ENCODE measurements at places on chromosomes 3 and 15.

DNA sequence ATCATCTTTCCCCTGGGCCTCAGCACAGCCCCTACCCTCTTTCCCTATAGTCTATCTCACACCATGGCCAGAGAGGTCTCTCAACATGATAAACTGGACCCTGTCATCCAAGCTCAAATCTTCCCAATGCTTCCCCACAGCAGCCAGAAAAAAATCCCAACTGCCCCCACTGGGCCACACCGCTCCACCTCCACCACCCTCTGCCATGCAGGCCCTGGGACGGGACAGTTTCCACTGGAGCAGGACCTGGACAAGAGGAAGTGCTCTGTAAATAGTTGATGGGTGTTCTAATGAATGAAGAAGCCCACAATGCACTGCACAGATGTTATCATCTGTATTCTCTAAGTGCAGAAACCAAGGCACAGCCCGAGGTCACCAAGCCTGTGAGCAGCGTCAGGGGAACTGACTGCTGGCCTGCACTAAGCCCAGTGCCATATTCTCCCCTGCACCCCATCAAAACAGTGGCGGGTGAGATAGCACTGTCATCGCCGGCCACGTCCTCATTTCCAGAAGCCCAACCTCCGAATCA, 161.1 kb downstream of the NUP210 start:
- no peak for DNase-seq

- no peak for DNase-seq
Observed at GRCh38 chr15:32733281-32733680, 15.5 kb downstream of the GREM1 start.

- no peak for DNase-seq
Observed at GRCh38 chr3:13207578-13207922, 134.3 kb upstream of the IQSEC1 start.

GRCh38 chr15:93195109-93195508, 106.1 kb upstream of the RGMA start:
- no peak for DNase-seq

DNA sequence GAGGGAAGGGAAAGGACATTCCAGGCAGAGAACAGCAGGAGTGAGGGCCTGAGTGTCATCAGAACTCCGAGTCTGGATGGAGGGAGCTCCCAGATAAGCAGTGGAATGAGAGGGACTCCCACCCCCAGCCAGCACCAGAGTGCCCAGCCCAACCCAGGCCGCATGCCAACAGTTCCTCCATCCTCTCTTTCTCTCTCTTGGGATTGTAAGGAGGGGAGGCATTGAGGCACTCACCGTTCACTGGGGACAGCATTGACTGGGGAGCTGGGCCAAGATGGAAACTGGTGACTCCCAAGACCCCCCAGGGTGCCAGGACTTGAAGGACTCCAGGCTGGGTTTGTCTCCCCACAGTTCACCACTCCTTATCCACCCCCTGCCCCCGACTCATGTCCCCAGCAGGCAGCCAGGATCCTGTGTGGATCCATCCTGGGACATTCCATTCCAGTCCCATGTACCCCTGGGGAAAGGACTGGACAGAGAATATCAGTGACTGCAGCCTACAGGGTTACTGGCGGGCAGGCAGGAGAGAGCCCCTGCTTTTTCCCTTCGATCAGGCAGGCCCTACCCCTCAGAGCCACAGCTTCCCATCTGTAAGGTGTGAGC, 15.7 kb downstream of the PTH1R start:
- no peak for DNase-seq

GRCh38 chr3:9153904-9154619, 95.4 kb downstream of the SRGAP3 start:
- no peak for DNase-seq

GRCh38 chr3:40505599-40506462, at the start of gene ZNF620:
TSS of gene ZNF620 (plus strand) at chr3:40506039. CDS start at chr3:40506353, 314 bp downstream.
- peak; percentile 68 for DNase-seq

GRCh38 chr15:63474810-63475316, 29.5 kb upstream of the USP3 start:
- DNase-seq, result no peak

DNA sequence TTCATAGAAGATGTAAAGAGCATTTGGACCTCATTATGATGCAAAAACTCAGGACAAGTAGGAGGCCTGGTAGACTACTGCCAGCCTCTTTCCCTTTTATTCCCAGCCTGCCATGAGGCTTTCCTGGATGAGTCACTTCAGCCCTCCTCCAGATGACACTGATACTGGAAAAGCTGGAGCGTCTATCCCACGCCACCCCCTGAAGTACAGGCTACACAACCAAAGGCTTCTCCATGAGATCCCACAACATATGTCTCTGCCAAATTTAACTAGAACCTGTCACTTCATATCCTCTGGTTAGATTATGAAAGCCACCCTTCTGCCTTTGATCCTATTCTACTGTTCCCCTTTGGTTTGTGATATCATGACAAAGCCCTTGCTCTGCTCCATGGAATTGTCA, 56.1 kb upstream of the CPNE4 start:
- DNase-seq, result no peak

DNA sequence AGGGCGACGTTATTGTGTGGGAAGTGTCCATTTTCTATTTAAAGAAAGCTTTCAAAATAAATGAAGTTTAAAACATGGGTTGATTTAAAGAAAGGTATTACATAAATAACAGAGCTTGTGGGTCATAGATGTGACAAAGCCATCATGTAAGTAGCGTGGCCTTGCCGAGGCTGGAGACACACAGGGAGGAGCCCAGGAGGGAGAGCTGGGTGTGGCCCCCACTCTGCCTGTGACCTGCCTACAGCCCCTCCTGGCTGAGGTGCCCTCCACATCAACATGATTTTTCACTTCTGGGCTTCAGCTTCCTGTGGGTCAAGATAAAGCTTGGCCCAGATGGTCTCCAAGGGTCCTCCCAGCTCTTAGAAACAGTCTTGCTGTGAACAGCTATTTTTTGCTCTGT, 12.5 kb upstream of the MGLL start:
- no peak for DNase-seq

DNA sequence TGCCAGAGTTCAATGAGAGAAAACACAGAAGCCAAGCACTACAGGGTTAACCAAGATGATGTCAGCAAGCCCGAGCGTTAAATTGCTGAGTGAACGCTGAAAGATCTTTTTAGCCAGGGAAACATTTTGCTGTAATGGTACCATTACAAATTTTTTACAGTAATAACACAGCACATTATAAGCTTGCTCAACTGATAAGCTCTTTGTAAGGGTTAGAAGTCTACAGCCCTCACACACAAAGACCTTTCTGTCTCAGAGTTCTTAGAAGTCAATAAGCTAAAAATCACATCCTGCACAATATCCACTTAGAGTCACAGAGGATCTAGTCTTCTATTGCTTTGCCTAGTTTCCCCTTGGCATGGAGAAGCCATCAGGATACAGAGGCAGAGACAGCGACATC, 29.9 kb downstream of the CHSY1 start:
- no peak for DNase-seq

- DNase-seq, result no peak
Observed at GRCh38 chr15:57251941-57252340, 124.4 kb upstream of the CGNL1 start.

- no peak for DNase-seq
Observed at GRCh38 chr15:32671339-32672325, 30.1 kb downstream of the SCG5 start.

- no peak for DNase-seq
Observed at GRCh38 chr3:15933439-15934139, 135.8 kb upstream of the ANKRD28 start.

DNA sequence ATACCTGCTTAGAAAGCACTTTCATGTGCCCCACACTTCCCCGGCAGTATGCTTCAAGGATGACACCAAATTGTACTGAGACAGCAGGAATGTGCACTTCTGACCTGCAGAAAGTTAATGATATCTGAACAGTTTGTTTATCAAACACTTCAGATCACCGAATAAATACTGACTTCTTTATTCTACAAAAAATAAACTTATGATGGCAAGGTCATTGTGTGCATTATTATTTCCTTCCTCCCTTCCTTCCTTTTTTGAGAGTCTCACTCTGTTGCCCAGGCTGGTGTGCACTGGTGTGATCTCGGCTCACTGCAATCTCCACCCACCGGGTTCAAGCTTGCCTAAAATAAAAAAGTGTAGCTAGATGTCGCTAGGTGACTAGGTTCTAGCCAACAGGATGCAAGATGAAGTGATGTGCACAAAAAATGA, 80.3 kb downstream of the FAIM start:
- no peak for DNase-seq

DNA sequence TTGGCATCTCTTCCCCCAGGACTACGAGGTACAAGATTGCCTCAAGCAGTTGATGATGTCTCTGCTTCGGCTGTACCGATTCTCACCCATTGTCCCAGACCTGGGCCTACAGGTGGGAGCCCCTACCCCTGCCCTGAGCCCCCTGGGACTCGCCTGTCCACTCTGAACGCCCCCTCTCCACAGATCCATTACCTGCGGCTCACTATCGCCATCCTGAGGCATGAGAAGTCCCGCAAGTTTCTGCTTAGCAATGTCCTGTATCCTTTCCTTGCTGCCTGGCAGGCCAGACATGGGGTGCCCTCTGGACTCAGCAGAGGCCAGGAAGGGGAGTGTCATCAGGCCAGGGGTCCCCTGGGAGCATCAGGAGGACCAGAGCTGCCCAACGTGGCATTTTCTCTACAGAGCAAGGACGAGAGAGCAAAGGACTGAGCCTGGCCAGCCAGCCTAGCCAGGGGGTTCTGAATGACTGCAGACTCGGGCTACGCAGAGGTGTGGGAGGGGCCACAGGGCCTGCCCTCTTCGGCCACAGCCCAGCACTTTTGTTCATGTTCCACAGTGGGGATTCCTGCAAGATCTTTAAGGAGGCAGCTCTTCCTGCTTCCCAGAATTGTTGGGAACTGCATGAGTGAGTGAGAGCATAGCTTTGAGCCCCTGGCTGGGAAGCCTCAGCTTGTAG, 11.2 kb downstream of the RNF123 start:
- no peak for DNase-seq

DNA sequence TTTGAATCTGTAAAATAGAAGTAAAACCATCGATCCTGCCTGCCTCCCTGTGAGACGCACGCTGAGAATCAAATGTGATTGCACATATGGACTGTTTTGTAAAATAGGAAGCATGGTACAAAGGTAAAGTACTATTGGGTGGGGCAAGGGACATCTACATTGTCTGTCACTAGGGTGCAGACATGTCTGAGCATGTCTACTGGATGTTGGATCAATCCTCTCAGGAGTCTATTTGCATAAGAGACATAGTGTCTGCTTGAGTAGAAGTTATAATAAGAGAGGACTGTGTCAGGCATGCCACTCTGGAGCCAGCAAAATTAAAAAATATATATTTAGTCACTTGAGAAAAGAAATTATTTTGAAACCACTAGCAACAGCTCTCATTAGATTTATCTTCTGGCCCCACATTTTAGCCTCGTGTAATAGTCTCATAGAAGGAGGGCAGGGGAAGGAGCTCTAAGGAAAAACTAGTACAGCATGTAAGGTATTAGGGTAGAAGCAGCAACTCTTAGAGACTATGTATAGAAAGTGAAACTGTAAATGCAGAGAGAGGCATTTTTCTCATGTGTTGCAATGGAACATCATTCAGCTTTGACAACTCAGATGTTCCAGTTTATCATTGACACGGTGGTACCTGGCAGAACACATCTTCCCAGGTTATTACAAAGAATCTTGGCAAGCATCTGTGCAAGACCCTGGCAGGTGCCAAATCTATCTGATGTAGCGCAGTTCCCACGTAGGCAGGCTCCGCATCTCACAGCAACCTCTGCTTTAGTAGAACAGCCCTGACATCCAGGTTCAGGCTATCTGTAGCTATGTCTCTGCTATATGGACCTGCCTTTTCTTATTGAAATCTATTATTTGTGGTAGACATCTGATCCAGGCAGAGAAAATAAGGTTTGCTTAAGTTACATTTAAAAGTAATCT, 85.2 kb upstream of the CHL1 start:
- peak; percentile 37 for DNase-seq

GRCh38 chr3:127255516-127255915, 32.3 kb downstream of the PRR20G start:
- no peak for DNase-seq

DNA sequence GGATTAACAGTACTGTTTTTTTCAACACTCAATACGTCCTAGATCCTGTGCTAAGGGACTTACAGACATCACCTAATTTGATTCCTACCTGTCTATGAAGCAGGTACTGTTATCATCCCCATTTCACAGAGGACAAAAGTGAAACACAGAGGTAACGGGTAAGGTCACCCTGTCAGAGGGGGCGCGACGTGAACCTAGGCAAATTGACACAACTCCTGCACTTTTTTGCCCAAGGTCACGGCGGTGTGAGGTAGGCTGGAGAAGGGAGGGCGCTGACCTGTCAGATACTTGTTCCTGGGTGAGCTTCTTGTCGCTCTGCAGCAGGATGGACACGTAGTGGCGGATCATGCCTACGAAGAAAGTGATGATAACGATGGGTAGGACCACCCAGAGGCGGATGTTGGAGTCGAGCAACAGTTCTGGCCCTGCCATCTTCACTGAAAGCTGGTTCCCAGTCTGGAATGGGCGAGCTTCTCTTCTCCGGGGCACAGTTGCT, 363 bp downstream of the EMC3 start:
- DNase-seq, result no peak

GRCh38 chr15:51386486-51386885, 45.0 kb downstream of the GLDN start:
- DNase-seq, result no peak

- DNase-seq, result no peak
Observed at GRCh38 chr3:50657407-50657806, 17.3 kb upstream of the DOCK3 start.

DNA sequence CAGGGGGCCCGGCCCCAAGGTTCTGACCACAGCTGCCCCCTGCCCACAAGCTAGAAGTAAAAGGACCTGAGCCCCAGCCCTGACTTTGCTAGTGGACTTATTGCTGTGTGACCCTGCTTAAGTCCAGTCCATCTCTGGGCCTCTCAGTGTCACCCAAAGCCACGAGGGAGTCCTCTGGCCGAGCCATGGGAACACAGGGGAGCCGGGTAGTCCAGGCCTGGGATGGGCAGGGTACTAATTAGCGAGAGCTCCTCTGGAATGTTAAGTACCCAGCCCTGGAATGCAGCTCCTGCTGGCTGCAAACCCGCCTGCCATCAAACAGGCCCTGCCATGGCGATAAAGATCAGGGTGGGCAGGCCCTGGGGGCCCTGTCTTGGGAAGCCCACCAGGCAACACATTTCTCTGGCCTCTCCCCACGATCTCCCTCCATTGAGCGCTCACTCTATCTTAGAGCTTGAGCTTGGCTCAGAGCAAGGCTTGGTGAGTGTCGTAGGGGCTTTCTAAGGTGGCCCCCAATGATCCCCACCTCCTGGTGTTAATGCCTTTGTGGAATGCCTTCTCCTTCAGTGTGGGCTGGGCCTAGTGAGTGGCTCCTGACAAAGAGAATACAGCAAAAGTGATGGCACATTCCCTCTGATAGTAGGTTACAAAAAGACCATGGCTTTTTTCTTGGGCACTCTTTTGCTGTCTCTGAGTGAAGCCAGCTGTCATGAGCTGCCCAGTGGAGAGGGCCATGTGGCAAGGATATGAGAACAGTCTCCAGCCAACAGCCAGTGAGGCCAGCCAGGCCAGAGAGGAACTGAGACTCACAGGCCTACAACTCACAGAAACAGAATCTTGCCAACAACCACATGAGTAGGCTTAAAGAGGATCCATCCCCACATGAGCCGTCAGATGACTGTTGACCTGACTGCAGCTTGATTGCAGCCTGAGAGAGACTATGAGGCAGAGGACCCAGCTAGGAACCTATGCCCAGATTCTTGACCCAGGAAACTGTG, 133.1 kb downstream of the SMAD6 start:
- DNase-seq, result no peak
